ENCODE measurements at places on chromosomes 3 and 15. TPM values are rescaled to one million over a fixed set of nuclear protein-coding genes. Genes with fewer than 3 reads are reported as not detected.
A peak's percentile ranks its signal among the peaks of the same experiment; 100 is the strongest.

- no peak overlapping the region for H3K4me3 ChIP-seq
- H3K4me1 ChIP-seq, result no peaks in the 10 kb centered on the region
- DNase-seq, result no peak
- no peak overlapping the region for H3K27ac ChIP-seq
- no peaks in the 10 kb centered on the region for H3K36me3 ChIP-seq
These were observed 57.2 kb upstream of the GOLGA8B start for GRCh38 chr15:34640661-34641060.

WDR48 gene
- total RNA-seq, result 29.9 TPM

DNA sequence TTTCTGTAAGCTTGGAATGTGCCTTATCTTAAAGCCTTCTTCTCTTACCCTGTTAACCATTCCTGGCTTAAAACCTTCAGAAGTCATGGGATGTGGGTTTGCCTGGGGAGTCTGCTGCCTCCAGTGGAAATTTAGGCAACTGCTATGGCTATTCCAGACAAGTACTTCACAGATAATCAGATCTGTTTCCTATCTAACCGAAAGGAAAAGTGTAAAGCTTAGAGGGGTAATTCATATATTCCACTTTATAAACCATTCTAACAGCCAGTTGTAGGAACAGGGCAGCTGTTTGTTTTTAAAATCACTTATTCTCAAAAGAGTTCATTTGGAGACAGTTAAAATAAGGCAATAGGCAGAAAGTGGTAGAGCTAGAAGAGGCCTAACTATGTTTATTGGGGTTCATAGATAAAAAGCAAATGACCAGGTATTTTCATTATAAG is 219.9 kb downstream of the TCF12 start:
- DNase-seq, result no peak
- peaks cover 39% of the 10 kb centered on the region for H3K4me1 ChIP-seq
- H3K27me3 ChIP-seq, result no peaks in the 10 kb centered on the region
- no peak overlapping the region for H3K4me3 ChIP-seq

PRICKLE2 gene
- total RNA-seq, result 79.7 TPM

DNA sequence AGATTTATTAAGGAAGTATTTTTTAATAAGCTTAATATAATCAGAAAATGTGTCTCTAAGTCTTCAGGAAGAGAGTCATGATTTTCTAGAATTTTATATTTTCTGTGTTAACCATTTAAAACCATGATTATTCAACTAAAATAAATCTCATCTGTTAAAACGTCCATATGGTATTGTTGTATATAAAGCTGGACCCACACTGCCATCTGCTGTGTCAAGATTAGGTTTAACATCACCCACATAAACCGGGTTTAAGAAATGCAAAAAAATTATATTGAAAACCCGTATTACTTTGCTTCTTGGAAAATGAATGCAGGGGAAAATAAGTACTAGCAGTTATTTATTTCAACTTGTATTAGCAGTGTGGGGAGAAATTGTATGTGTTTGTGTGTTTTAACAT is 9.5 kb upstream of the CCDC66 start:
- H3K27ac ChIP-seq, result no peak overlapping the region
- H3K4me1 ChIP-seq, result no peaks in the 10 kb centered on the region
- DNase-seq, result no peak
- H3K27me3 ChIP-seq, result no peaks in the 10 kb centered on the region
- no peak overlapping the region for H3K4me3 ChIP-seq

GRCh38 chr3:69255928-69256327 is 130.0 kb downstream of the FRMD4B start:
- H3K27ac ChIP-seq, result no peak overlapping the region
- no peaks in the 10 kb centered on the region for H3K27me3 ChIP-seq
- no peaks in the 10 kb centered on the region for H3K36me3 ChIP-seq
- no peaks in the 10 kb centered on the region for H3K4me1 ChIP-seq
- H3K4me3 ChIP-seq, result no peak overlapping the region

DNA sequence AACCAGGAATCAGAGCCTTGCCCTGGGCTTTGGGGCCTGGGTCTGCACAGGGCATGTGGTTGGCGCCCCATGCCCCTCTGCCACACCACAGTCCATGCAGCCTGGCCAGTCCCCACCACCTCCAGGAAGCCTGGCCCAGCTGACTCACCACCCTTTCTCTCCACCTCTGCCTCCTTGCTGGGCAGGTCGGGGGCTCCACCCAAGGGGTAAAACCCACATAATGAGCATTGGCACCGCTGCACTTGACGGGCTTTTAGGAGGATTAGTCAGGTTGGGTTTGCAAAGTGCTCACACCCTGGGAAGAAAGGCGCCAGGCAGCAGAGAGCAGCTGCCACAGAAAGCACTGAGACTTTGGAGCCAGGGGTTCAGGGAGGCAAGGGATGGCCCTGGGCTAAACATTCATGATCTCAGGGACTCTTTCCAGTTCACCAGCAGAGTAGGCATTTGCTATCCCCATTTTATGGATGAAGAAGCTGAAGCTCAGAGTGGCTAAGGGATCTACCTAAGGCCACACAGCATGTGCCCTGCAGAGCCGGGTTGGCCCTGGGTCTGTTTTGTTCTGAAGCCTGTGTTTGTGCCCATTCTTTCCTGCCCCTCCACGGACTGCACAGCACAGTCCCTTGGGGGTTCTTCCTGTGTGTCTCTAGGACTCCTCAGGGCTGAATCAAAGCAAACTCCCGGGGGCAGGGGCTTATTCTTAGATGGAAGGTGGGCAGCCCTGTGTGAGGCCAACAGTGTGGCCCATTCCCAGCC is 113.4 kb downstream of the ETFA start:
- no peaks in the 10 kb centered on the region for H3K36me3 ChIP-seq
- no peak for DNase-seq
- H3K27ac ChIP-seq, result peak overlapping the region; percentile 74
- peaks cover 46% of the 10 kb centered on the region for H3K4me1 ChIP-seq

GRCh38 chr15:91227766-91228165 is 127.7 kb downstream of the SV2B start:
- H3K36me3 ChIP-seq, result no peaks in the 10 kb centered on the region
- H3K27ac ChIP-seq, result no peak overlapping the region
- no peak for DNase-seq
- H3K4me3 ChIP-seq, result no peak overlapping the region
- H3K27me3 ChIP-seq, result peaks cover 18% of the 10 kb centered on the region

- DNase-seq, result no peak
- no peak overlapping the region for H3K4me3 ChIP-seq
- no peak overlapping the region for H3K27ac ChIP-seq
- no peaks in the 10 kb centered on the region for H3K27me3 ChIP-seq
- H3K4me1 ChIP-seq, result peaks cover 17% of the 10 kb centered on the region
These were observed 311.3 kb downstream of the PLCL2 start for GRCh38 chr3:17195856-17196604.

DNA sequence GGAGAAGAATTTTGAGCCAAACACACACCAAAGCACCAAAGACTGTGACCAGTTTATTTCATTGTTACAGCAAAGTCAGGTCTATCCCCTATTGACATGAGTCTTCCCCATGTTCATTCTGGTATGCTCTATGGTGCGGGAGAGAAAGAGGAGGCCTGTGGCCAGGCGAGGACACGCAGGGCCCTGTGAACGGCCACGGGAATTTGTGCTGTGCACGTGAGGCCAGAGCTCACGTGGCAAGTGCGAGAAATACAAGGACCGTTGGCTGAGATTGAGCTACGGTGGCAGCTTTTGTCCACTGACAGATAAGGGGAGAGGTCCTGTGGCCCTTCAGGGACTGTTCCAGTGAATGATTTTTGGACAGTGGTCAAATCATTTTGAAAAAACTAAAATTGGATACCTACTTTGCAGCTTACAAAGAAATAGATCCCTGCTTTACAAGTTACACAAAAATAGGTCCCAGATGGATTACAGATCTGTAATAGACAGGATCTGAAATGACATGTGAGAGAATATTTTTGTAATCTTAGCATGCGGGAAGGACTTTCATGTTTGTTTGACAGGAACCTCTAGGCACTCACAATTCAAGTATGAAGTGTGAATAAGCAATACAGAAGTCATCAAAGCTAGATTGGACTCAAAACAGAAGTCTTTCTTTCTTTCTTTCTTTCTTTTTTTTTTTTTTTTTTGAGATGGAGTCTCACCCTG is 9.2 kb downstream of the ZSCAN2 start:
- H3K27me3 ChIP-seq, result no peaks in the 10 kb centered on the region
- peaks cover 23% of the 10 kb centered on the region for H3K36me3 ChIP-seq
- no peaks in the 10 kb centered on the region for H3K4me1 ChIP-seq
- no peak overlapping the region for H3K4me3 ChIP-seq

- no peaks in the 10 kb centered on the region for H3K4me1 ChIP-seq
- no peak overlapping the region for H3K4me3 ChIP-seq
- DNase-seq, result no peak
- no peak overlapping the region for H3K27ac ChIP-seq
- H3K36me3 ChIP-seq, result no peaks in the 10 kb centered on the region
These were observed 25.9 kb upstream of the KIF23 start for GRCh38 chr15:69388260-69388705.

- no peak overlapping the region for H3K4me3 ChIP-seq
- H3K27me3 ChIP-seq, result no peaks in the 10 kb centered on the region
- H3K27ac ChIP-seq, result peak overlapping the region; percentile 38
- DNase-seq, result no peak
- no peaks in the 10 kb centered on the region for H3K36me3 ChIP-seq
- H3K4me1 ChIP-seq, result peaks cover 37% of the 10 kb centered on the region
These were observed 88.2 kb downstream of the FAM43A start for GRCh38 chr3:194773771-194774455.

PAQR5 gene
- total RNA-seq, result 3.0 TPM

GRCh38 chr15:77546050-77546501 is 86.6 kb downstream of the LINGO1 start:
- no peak overlapping the region for H3K27ac ChIP-seq
- H3K27me3 ChIP-seq, result peaks cover 3% of the 10 kb centered on the region
- no peak for DNase-seq
- peaks cover 26% of the 10 kb centered on the region for H3K4me1 ChIP-seq
- H3K4me3 ChIP-seq, result no peak overlapping the region

DNA sequence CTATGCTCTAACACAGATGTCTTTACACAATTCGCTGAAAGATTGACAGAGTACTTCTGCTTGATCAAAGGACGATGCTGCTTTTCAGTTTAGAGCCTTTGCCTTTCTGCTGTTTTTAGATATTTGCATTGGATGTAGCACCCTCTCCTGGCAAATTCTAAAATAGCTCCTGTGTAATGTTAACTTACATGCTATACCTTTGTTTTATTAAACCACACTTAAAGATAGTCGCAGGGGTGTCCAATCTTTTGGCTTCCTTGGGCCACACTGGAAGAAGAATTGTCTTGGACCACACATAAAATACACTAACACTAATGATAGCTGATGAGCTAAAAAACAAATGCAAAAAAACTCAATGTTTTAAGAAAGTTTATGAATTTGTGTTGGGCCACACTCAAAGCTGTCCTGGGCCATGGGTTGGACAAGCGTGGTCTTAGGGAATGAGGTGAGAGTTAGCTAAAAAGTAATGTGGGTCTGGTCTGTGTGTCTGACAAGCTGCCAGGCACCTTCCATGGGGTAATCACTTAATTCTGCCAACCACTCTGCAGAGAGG is 62.9 kb downstream of the ATG7 start:
- no peaks in the 10 kb centered on the region for H3K4me1 ChIP-seq
- H3K27me3 ChIP-seq, result no peaks in the 10 kb centered on the region
- no peak overlapping the region for H3K4me3 ChIP-seq
- H3K36me3 ChIP-seq, result peaks cover 27% of the 10 kb centered on the region

GP9 gene
- total RNA-seq, result not detected

GRCh38 chr15:67189326-67190051 is 65.0 kb downstream of the AAGAB start:
- peak overlapping the region; percentile 84 for H3K27ac ChIP-seq
- H3K27me3 ChIP-seq, result no peaks in the 10 kb centered on the region

DNA sequence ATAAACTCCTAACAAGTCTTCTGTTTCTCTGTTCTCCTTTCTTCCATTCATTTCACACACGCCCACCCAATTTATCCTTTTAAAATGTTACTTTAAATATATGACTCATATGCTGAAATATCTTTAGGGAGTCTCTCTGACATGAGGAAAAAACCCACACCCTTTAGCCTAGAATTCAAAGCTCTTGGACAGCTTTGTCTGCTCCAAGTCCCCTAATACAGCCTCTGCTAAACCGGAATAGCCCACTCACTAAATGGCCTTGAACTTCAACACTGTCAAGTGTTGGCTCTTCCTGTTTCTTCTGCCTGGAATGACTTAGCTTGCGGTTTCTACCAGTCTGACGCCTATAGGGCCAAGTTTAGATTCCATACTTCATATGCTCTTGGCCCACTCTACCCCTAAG is 3.3 kb upstream of the CD96 start:
- no peak overlapping the region for H3K27ac ChIP-seq
- H3K4me3 ChIP-seq, result no peak overlapping the region
- DNase-seq, result no peak
- no peaks in the 10 kb centered on the region for H3K4me1 ChIP-seq
- H3K27me3 ChIP-seq, result no peaks in the 10 kb centered on the region

DNA sequence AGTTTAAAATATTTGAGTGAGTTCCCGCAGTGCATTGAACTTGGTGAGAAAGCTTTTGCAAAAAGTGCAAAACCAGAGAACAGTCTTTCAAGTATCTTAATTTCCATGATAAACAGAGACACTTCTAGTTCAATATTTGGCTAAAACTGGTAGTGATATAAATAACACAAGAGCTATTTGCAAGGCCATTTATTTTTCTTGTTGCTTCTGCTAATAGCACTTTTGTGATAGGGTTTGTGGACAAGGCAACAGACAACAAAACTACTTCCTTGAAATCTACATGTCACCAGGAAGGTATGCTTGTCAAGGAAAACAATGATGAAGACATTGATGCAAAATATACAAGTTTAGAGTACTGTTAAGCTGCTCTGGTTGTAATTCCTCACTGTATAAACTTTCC is 1225.1 kb downstream of the OTOL1 start:
- no peak overlapping the region for H3K4me3 ChIP-seq
- DNase-seq, result no peak
- H3K27me3 ChIP-seq, result no peaks in the 10 kb centered on the region

DNA sequence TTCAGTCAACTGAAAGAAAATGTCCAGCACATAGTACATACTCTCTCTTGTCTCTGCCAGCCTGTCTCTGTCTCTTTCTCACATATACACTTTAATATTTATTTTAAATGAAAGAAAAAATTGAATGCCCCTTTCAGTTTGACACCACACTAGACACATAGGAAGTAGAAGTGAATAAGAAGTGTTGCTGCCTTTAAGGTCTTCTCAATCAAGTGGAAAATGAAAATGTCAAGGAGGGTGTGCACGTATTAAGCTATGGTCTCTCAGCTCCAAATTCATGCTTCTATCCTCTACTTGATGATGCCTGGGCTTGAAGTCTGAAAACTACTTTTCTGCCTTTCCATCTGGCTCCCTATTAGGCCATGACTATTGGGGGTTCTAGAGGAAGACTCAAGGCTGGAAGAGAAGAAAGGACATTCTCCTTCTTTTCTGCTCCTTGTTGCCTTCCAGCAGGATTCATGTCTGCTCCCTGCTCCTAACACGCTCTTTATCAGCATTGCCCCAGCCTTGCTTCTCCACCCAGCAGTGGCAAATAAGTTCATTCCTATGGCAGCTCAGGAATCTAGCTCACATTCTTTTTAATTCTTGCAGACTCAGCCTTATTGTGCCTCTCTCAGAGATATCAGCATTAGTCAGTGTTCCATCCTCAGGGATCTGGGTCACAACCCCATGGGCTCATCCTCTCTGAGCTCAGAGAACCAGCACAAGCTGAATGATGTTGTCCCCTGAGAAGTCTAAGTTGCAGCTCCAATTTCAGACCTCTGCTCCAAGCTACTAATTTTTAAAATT is 609.1 kb upstream of the GRM7 start:
- no peaks in the 10 kb centered on the region for H3K4me1 ChIP-seq
- no peaks in the 10 kb centered on the region for H3K36me3 ChIP-seq
- no peak overlapping the region for H3K27ac ChIP-seq
- no peak for DNase-seq
- no peaks in the 10 kb centered on the region for H3K27me3 ChIP-seq
- no peak overlapping the region for H3K4me3 ChIP-seq
